ENCODE measurements at places on chromosomes 2 and 18. TPM values are rescaled to one million over a fixed set of nuclear protein-coding genes. Genes with fewer than 3 reads are reported as not detected.

The ADAM23 gene
- total RNA-seq, result 1.7 TPM

DNA sequence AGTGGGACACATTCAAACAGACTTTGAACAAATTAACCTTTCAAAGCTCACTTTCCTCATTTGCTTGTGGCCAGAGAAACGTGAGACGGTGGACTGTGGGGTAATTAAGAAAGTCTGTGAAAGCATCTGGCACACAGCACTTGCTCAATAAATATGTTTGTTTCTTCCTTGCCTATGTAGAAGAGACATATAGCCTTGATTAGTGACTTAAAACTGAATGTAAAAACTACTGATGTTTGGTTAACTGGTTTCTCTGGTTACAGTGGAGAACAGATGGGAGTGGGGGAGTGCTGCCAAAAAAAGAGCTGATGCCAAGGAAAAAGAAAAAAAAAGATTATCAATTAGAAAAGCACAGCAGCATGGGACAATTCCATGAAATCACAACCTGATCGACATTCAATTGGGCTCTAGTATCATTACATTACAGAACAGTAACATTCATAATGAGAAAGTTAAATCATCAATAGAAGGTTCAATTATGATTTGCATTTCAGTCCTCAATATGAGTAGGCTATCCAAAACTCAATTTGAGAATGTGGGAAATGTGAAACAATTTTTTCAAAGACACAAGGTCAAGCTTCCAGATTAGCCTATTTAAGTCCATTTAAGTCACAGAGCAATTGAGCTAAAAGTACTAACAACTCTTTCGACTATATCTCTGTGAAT is 14.7 kb downstream of the CUL3 start:
- H3K36me3 ChIP-seq, result peaks cover 6% of the 10 kb centered on the region
- DNase-seq, result no peak
- H3K27me3 ChIP-seq, result no peaks in the 10 kb centered on the region
- no peak overlapping the region for H3K27ac ChIP-seq
- H3K4me1 ChIP-seq, result peaks cover 63% of the 10 kb centered on the region

GRCh38 chr18:67280486-67281242 is 235.9 kb downstream of the DSEL start:
- no peaks in the 10 kb centered on the region for H3K4me1 ChIP-seq
- H3K4me3 ChIP-seq, result no peak overlapping the region
- H3K27ac ChIP-seq, result no peak overlapping the region
- no peak for DNase-seq
- H3K36me3 ChIP-seq, result no peaks in the 10 kb centered on the region

- DNase-seq, result no peak
- H3K27me3 ChIP-seq, result no peaks in the 10 kb centered on the region
- H3K36me3 ChIP-seq, result no peaks in the 10 kb centered on the region
- H3K4me1 ChIP-seq, result no peaks in the 10 kb centered on the region
Measured at GRCh38 chr2:26576565-26577441, 64.4 kb downstream of the CIB4 start.

GRCh38 chr2:147760984-147761383 is 83.8 kb upstream of the ACVR2A start:
- no peak overlapping the region for H3K4me3 ChIP-seq
- H3K27ac ChIP-seq, result no peak overlapping the region
- no peaks in the 10 kb centered on the region for H3K4me1 ChIP-seq
- no peaks in the 10 kb centered on the region for H3K27me3 ChIP-seq
- no peaks in the 10 kb centered on the region for H3K36me3 ChIP-seq

The PRKAG3 gene
- not detected for total RNA-seq

DNA sequence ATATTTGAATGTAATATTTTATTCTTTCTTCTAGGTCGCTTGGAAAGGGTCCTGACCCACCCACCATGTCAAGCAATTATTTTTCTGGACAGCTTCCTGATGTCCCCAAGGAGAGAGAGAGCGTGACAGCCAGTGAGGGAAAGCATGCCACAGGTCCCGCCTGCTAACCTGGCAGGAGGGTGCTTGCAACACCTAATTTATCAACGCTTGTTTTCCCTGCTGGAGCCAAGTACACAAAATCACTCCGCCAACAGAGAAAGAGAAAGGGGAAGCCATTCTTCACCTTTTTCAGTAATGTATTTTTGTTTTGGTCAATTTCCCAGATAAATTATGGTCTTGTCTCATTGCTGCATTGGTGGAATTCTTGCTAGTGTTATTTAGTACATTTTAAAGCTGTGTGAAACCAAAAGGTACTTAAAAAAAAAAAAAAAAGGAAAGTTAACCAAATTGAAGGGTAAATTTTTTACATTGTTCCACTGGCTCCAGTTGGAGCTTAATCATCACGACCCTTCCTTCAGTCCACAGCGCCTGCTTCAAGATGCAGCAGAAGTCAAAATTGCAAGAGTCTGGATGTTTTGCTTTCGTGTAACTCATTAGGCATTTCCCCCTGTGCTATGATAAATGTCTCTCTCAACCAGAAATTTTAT is 88.5 kb upstream of the COPS8 start:
- H3K27me3 ChIP-seq, result peaks cover 41% of the 10 kb centered on the region
- no peak for DNase-seq
- H3K36me3 ChIP-seq, result no peaks in the 10 kb centered on the region
- no peak overlapping the region for H3K27ac ChIP-seq
- no peaks in the 10 kb centered on the region for H3K4me1 ChIP-seq

DNA sequence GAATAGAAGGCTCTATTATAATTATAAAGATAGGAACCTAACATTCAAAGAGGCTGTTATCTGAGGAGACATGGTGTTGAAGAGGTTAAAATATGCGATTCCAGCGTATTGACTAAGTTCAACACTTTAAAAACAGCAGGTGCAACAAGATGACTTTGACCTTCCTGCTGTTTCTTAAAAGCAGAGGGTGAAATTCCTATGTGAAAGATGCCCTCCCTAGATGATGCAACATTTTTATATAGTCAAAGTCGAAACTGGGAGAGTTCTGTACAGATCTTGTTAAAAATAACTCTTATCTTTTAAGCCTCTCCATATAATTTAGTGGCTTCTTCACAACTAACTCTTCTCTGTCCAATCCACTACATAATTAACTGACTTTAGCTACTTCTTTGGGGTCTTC is 4.4 kb upstream of the ACKR3 start:
- DNase-seq, result no peak
- H3K4me3 ChIP-seq, result no peak overlapping the region
- H3K27ac ChIP-seq, result no peak overlapping the region
- peaks cover 25% of the 10 kb centered on the region for H3K4me1 ChIP-seq

The TCF23 gene
- not detected for total RNA-seq

GRCh38 chr2:3294069-3294468 is 83.5 kb downstream of the EIPR1 start:
- H3K27me3 ChIP-seq, result no peaks in the 10 kb centered on the region
- H3K36me3 ChIP-seq, result no peaks in the 10 kb centered on the region
- no peak overlapping the region for H3K27ac ChIP-seq

DNA sequence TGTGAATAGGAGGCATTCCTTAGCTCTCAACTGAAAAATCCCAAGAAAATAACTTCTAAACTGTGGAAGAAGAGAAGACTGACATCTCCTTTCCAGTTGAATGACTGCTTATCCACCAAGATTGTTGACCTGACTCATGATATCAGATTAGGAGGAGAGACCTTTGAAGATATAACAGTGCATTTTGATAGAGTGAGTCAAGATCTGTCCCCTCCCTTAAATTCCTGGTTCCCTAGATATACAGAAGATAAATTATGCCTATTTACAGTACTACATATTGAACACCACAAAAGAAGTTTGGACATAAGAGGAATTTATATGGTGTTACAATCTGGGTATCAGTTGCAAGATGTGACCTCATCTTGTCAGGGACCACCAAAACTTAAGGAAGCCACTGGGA is 285.3 kb upstream of the ZSWIM2 start:
- H3K4me1 ChIP-seq, result no peaks in the 10 kb centered on the region
- no peaks in the 10 kb centered on the region for H3K36me3 ChIP-seq
- H3K4me3 ChIP-seq, result no peak overlapping the region
- DNase-seq, result no peak

- no peak for DNase-seq
- H3K27me3 ChIP-seq, result no peaks in the 10 kb centered on the region
- peaks cover 61% of the 10 kb centered on the region for H3K4me1 ChIP-seq
- H3K4me3 ChIP-seq, result peak overlapping the region; percentile 87
- H3K36me3 ChIP-seq, result no peaks in the 10 kb centered on the region
- H3K27ac ChIP-seq, result peak overlapping the region; percentile 98
Measured at GRCh38 chr18:62717169-62717924, 2.0 kb downstream of the PHLPP1 start.

DNA sequence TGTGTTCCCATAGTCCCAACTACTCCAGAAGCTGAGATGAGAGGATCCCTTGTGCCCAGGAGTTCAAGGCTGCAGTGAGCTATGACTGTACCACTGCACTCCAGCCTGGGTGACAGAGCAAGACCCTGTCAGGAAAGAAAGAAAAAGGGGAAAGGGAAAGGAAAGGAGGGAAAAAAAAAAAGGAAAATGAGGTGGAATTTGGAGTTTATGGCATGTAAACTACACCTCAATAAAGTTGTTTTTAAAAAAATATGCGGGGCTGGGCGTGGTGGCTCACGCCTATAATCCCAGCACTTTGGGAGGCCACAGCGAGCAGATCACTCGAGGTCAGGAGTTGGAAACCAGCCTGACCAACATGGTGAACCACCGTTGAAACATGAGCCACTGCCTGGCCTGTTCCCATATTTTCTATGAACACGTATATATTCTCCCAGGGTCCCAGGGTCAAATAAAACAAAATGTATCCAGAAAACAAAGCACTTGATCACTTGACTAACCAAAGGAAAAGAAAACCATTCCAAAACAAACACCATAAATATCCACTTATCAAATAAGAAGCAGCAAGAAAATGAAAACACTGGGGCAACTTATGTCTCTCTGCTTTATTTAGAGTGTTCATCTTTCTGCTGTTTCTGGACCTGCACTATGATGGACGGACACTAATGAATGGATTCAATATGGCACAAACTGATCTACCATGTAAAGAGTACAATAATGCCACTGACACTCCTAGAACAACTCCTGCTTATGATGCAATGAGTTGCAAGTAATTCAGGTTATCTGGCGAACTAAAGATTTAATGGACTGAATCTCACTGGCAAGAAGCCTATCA is 56.8 kb downstream of the ASXL2 start:
- peaks cover 14% of the 10 kb centered on the region for H3K4me1 ChIP-seq
- no peaks in the 10 kb centered on the region for H3K27me3 ChIP-seq
- DNase-seq, result no peak
- peak overlapping the region; percentile 38 for H3K4me3 ChIP-seq

The M1AP gene
- not detected for total RNA-seq

The CFAP221 gene
- 0.97 TPM for total RNA-seq

DNA sequence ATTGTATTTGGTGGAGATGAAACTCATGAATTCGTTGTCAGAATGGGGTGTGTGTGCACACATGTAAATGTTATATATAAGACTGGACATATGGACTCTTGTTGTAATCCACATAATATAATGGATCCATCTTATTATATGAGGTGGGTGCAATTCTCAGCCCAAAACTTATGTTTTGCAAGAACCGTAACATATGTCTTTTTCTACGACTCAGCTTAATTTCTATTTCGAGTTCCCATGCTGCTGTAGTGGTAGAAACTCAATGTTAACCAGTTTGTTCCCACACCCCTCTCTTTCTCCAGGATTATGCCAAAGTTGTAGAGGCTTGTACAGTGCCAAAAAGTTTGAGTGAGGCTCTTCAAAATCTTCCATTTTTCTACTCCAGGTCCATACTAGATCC is 112.5 kb upstream of the SPOPL start:
- DNase-seq, result no peak
- H3K4me1 ChIP-seq, result no peaks in the 10 kb centered on the region
- H3K36me3 ChIP-seq, result no peaks in the 10 kb centered on the region
- no peak overlapping the region for H3K4me3 ChIP-seq
- H3K27me3 ChIP-seq, result no peaks in the 10 kb centered on the region
- H3K27ac ChIP-seq, result no peak overlapping the region

The RAB17 gene
- total RNA-seq, result 3.7 TPM

DNA sequence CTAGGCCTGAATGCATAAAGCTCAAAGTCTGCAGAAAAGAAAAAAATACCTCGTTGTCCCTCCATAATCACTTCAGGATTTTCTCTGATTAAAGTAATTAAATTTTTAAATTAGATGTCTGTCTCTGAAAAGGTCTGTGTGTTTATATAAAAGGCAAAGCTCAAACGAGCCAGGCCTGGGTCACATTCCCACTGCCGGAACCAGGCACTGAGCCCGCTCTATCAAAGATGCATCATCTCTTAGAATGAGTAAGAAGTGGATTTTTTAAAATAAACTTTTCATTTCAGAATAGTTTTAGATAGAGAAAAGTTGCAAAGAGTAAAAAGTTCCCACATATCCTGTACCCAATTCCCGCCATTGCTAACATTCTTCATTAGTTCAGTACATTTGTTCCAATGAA is 202.1 kb upstream of the KYNU start:
- H3K4me3 ChIP-seq, result no peak overlapping the region
- H3K27ac ChIP-seq, result no peak overlapping the region
- H3K4me1 ChIP-seq, result no peaks in the 10 kb centered on the region
- H3K27me3 ChIP-seq, result no peaks in the 10 kb centered on the region
- DNase-seq, result no peak

- no peaks in the 10 kb centered on the region for H3K27me3 ChIP-seq
- H3K4me3 ChIP-seq, result peak overlapping the region; percentile 14
- peak overlapping the region; percentile 62 for H3K27ac ChIP-seq
- DNase-seq, result no peak
- peaks cover 86% of the 10 kb centered on the region for H3K36me3 ChIP-seq
Measured at GRCh38 chr2:233481368-233482142, 85.0 kb downstream of the USP40 start.

DNA sequence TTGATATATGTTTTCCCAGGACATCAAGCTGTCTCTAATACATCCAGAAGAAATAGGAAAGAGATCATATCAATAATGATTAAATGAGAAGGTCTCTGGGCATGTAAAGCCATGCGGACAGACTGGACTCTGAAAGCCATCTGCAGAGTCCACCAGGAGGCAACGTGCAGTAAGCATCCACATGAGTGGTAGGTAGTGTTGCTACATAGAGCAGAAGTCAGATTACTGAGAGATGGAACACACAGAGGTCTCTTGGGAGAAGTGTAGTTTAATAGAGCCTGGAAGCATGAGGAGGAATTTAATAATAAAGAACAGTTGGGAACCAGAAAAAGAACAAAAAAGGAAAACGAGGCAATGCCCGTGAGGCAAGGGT is 758.1 kb upstream of the DDX18 start:
- no peaks in the 10 kb centered on the region for H3K36me3 ChIP-seq
- H3K27me3 ChIP-seq, result no peaks in the 10 kb centered on the region
- no peak for DNase-seq
- no peaks in the 10 kb centered on the region for H3K4me1 ChIP-seq
- no peak overlapping the region for H3K27ac ChIP-seq

GRCh38 chr18:56986829-56987228 is 160.1 kb upstream of the BOD1L2 start:
- no peaks in the 10 kb centered on the region for H3K27me3 ChIP-seq
- H3K27ac ChIP-seq, result no peak overlapping the region
- H3K36me3 ChIP-seq, result no peaks in the 10 kb centered on the region
- H3K4me1 ChIP-seq, result peaks cover 10% of the 10 kb centered on the region
- H3K4me3 ChIP-seq, result no peak overlapping the region
- DNase-seq, result no peak

- no peak for DNase-seq
- no peak overlapping the region for H3K4me3 ChIP-seq
- H3K27me3 ChIP-seq, result no peaks in the 10 kb centered on the region
- H3K4me1 ChIP-seq, result peaks cover 26% of the 10 kb centered on the region
- no peaks in the 10 kb centered on the region for H3K36me3 ChIP-seq
- no peak overlapping the region for H3K27ac ChIP-seq
Measured at GRCh38 chr2:173353556-173353955, 1.1 kb upstream of the CDCA7 start.

GRCh38 chr2:10210336-10210735 is 87.8 kb downstream of the RRM2 start:
- H3K4me3 ChIP-seq, result no peak overlapping the region
- H3K36me3 ChIP-seq, result no peaks in the 10 kb centered on the region
- DNase-seq, result no peak

Data from esophagus muscularis mucosa (tissue), 4 donors.